ENCODE measurements at places on chromosomes 4 and X. TPM values are rescaled to one million over a fixed set of nuclear protein-coding genes. Genes with fewer than 3 reads are reported as not detected.

DNA sequence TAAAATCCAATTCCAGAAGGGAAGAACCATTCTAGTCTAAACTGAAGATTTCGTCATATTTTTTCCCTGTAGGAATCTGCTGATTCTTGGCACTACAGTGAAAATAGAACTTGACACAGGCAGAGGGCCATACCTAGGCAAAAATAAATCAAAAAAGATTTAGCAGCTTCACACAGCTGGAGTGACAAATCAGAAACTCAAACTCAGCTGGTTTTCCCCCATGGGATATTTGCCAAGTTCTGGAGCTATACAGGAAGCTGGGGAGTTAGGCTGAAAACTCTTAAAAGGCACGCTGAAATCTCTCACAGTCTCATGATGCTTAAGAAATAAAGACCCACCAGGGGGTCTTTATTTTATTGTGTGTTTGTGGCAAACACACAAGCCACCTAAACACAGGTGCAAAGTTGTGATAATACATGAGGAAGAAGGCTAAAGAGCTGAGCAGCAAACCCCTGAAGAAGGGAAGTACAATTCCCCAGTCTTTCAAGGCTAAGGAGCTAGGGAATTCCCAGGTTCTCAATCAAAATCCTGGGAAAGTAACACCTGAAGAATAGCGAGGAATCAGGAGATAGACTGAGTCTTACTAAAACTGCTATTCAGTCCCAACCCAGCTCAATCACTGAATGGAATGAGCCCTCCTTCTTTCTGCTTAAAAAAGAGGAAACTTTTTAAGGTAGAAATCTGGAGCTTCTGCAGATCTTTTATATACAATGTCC lies 32.1 kb upstream of the BEND2 start:
- no peak overlapping the region for H3K27ac ChIP-seq
- H3K4me3 ChIP-seq: no peak overlapping the region
- H3K36me3 ChIP-seq: no peaks in the 10 kb centered on the region
- no peaks in the 10 kb centered on the region for H3K27me3 ChIP-seq

- no peak overlapping the region for H3K4me3 ChIP-seq
- H3K27ac ChIP-seq: no peak overlapping the region
Measured at GRCh38 chr4:77037736-77038135, 38.1 kb downstream of the CCNI start.

- H3K27me3 ChIP-seq: no peaks in the 10 kb centered on the region
- no peak overlapping the region for H3K4me3 ChIP-seq
- no peaks in the 10 kb centered on the region for H3K4me1 ChIP-seq
- H3K36me3 ChIP-seq: no peaks in the 10 kb centered on the region
Measured at GRCh38 chr4:42906341-42906740, 13.8 kb downstream of the GRXCR1 start.

- H3K36me3 ChIP-seq: no peaks in the 10 kb centered on the region
- no peak overlapping the region for H3K27ac ChIP-seq
- no peaks in the 10 kb centered on the region for H3K27me3 ChIP-seq
Measured at GRCh38 chr4:122453384-122453995, 3.0 kb downstream of the IL2 start.

MCTS1 gene
- 42.1 TPM for total RNA-seq
